ENCODE measurements at places on chromosomes 12 and 14.

GRCh38 chr12:55698241-55698955 is 9.3 kb downstream of the ITGA7 start:
- DNase-seq = no peak

DNA sequence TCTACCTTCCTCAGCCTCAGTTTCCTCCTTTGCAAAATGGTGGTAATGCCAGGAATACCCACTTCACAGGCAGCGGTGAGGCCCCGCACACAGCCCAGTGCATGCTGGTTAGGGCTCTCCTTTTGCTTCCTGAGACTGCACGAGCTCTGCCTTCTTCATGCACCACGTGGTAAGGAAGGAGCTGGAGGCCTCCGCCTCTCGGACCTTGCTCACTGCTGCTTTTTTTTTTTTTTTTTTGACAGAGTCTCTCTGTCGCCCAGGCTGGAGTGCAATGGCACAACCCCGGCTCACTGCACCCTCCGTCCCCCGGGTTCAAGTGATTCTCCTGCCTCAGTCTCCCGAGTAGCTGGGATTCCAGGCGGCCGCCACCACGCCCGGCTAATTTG is 18.1 kb downstream of the TAMALIN start:
- DNase-seq = peak; percentile 34

DNA sequence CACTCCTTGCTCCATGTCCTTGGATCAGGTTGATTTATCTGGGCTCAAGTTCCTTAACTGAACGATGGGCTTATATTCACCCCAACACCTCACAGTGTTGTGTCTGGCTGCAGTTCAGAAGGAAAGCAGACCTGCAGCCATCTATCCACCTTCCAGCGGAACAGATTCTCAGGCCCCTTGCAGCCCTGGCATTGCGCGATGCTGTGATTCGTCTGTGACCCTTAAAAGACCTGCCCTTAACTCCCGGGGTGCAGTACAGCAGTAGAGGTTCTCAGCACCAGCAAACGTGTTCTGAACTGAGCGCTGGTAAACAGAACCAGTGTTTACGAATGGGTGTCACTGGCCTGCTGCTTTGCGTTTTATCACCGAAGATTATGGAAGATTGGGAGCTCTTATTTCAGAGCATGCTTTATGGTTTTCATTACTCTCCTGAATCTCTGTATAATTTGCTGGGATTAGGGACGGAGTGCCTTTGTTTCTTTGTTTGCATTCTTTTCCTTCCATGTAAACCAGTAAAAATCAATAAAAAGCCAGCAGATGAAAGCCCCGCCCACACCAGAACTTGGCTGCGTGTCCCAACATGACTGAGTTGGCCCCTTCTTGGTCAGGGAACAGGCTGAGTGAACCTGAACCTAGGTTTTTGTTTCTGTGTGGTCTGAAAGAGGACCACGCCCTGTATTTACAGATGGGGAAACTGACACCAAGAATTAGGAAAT is 286.7 kb upstream of the CRY1 start:
- DNase-seq = no peak

DNA sequence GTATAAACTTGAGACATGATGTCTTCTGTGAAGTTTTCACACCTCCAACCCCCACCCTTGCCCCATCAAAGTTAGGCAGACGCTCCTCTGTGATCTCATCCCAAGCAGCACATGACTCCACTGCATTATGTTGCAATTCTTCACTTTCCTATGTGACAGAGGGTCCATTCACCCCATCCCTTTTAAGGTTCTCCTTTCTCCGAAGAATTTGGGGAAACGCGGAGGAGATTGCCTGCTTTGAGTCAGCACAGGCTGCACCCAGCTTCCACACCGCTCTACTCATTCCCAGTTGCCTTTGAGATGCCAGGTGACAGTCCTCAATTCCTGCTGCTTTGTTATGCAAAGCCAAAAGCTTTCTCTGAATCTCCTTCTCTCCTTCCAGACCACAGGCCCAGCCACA is 61.8 kb downstream of the PHLDA1 start:
- DNase-seq = no peak

- no peak for DNase-seq
Measured at GRCh38 chr12:84857525-84858208, 54.9 kb downstream of the SLC6A15 start.

DNA sequence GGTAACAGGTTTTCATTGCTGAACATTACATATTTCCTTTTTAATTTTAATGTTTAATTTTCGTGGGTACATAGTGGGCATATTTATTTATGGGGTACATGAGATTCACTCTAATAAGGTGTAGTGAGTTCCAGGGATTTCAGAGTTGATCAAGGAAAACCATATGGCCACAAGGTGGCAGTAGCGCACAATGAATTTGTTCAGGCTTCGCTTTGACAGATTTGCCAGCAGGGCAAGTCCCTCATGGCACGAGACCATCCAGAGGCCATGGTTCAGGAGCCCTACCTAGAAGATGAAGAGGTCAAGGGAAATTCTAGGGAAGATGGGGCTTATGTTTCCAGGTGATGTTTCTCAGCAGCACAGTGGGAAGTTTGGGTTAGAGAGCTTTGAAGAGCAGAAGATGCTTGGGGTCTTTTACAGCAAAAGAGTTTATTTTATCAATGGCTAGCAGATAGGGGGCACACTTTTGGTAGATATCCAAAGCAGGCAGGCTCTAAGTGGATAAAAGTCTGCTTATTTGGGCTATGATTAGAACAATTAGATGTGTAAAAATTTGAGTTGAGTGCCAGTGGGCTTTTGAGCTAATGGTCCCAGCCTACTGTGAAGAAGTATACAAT is 1004.4 kb downstream of the AACS start:
- DNase-seq = peak; percentile 22

GRCh38 chr12:64752833-64753238 is 6.4 kb downstream of the GNS start:
- DNase-seq = no peak

- no peak for DNase-seq
Measured at GRCh38 chr12:49955899-49956662, 5.5 kb downstream of the AQP2 start.

DNA sequence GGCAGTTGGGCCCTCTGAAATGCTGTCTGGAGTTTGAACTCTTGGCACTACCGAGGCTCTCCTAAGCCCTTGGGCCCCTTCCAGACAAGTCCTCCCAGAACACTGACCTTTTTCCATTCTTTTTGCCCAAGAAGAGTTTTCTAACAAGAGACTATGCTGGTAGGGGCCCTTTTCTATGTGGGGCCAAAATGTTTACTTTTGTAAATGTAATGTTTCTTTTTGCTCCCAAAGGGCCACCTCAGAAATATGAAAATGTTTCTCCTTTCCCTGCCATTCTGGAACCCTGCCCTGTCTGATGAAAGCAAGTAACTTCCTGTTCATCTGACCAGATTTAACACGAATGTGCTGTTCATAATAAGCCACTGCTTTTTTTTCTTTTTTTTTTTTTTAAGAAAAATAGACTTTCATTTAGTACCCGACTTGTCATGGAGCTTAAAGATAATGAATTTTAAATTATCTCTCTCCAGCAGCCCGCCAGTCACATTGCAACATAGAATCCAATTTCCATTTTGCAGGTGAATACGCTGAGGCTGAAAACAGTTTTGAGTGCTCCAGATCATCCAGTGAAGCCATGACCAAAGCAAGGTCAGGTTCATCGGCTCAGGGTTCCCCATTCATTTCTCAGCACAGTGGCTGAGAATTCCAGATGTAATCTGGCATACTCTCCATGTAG is 169.9 kb downstream of the DPF3 start:
- no peak for DNase-seq

GRCh38 chr14:104512061-104512460 is 67.5 kb upstream of the C14orf180 start:
- no peak for DNase-seq

- DNase-seq = no peak
Measured at GRCh38 chr14:89237921-89238529, 179.0 kb downstream of the FOXN3 start.

- DNase-seq = peak; percentile 22
Measured at GRCh38 chr12:112170376-112170775, 45.0 kb downstream of the TRAFD1 start.

GRCh38 chr12:21546716-21547115 is 20.6 kb downstream of the SPX start:
- DNase-seq = no peak

GRCh38 chr12:100404769-100405407 is 48.0 kb downstream of the SLC17A8 start:
- no peak for DNase-seq

- no peak for DNase-seq
Measured at GRCh38 chr12:15534874-15535273, 212.6 kb downstream of the PTPRO start.

- DNase-seq = no peak
Measured at GRCh38 chr14:76834241-76834661, 8.0 kb downstream of the LRRC74A start.

DNA sequence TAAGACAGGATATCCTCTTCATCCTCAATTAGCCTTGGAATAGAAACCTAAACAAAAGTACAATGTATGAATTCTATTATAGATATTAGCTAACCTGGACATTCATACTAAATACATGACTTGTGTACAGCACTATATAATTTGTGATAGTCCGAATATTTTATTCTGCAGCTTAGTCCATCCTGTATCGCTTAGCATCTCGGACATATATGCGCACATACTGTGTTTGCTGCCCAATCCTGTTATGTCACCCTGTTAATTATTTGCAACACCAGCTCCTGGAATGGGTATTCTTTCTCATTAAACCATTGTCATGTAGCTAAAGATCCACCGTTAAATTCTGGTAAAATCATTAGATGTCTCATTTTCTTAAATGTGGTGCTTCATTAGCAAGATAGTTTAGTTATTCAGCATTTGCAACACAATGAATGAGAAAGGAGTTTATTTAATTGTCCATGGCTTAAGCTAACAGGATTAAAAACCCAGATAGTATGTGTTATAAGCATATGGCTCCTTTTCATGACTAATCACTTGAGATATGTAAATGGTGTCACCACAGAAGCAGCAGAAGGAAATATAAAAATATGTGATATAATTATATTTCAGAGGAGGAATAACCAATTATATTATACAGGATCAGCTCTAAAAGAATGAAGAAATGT is 156.0 kb upstream of the ARHGAP5 start:
- no peak for DNase-seq

GRCh38 chr14:93011650-93012325 is 88.8 kb downstream of the CHGA start:
- DNase-seq = no peak

DNA sequence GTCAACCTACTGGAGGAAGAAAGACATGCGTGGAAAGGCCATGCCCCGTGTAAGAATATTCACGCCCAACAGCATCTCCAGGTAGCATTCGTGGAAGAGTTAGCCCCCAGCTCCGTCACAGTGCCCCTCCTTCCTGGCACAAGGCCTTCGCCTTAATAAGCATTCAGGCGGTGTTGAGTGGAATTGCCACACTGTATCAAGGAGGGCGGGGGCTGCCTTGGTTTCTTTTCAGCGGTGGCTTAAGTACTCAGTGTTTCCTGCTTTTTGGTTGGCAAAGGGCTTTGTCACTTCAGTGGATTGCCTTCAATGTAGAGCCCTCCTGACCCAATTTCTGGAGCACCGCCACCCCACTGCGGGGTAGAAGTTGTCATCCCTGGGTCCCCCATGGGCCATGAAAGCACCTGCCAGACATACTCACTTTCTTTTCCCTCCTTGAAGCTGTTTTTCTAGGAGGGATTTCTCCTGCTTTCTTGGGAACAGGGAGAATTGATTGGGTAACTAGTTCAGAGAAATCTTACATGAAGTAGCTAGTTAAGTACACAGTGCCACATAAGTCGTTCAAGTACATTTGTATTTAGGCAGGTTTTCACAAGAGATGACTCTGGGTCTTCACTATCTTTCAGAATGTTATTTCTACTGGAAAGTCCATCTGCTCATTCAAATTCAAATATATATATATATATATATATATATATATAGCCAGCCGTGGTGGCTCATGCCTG is 65.5 kb upstream of the STON2 start:
- DNase-seq = no peak

DNA sequence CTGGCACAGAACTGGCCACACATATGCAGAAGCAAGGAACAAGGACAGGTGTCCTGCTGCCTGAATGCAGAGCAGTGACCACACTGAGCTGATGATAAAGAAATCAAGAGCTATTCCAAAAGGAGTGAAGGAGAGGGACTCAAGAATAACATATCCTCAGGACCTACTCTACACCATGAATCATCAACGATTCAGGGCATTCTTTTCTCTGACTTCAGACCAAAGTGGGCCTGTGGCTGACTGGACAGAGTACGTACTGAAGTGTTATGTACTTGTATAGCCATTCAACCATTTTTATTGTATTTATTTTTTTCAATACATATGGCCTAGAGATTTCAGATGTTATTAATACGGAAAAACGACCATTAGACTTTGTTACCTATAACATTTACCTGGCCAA is 177.5 kb upstream of the TMTC1 start:
- DNase-seq = no peak

GRCh38 chr14:65223636-65224035 is 121.3 kb upstream of the MAX start:
- DNase-seq = peak; percentile 31

- no peak for DNase-seq
Measured at GRCh38 chr14:101171650-101172049, 268.1 kb upstream of the RTL1 start.

- DNase-seq = no peak
Measured at GRCh38 chr14:60197629-60198303, 32.6 kb upstream of the DHRS7 start.

- DNase-seq = no peak
Measured at GRCh38 chr12:13764748-13765147, 216.7 kb downstream of the GRIN2B start.

DNA sequence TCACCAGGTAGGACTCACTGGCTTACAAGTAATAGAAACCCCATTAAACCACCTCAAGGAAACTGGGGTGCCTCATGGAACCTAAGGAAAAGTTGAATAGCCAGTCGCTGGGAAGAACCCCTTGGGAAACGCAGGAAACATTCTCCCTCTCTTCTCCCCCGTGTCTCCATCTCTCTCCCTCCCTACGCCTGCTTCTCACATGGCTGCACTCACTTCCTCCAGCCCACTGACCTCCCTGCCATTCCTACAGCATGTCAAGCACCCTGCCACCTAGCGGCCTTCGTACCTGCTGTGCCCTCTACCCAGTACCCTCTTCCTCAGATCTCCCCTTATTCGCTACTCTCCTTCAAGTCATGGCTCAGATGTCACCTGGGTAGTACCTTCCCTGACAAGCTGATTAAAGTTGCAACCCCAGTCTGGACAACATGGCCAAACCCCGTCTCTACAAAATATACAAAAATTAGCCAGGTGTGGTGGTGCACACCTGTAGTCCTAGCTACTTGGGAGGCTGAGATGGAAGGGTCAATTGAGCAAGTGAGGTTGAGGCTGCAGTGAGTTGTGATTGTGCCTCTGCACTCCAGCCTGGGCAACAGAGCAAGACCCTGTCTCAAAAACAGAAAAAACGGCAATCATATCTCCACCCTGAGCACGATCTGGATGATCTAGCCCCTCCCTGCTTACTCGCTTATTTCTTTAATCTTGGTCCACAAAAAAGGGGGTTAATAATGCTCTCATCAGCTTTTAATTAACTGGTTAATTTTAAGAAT is 6.4 kb upstream of the DTX1 start:
- DNase-seq = no peak

DNA sequence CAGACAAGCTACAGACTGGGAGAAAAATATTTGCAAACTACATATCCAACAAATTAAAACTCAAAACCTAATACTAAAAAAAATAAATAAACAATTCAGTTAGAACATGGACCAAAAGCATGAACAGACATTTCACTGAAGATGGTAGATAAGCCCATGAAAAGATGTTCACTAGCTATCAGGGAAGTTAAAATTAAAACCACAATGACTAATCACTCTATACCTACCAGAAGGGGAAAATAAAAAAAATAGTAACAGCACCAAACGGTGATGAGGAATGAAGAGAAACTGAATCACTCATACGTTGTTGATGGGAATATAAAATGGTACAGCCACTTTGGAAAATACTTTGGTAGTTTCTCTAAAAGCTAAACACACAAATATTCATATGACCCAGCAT is 31.1 kb upstream of the DHRS7 start:
- no peak for DNase-seq
